ENCODE measurements at places on chromosomes 16 and 17.

DNA sequence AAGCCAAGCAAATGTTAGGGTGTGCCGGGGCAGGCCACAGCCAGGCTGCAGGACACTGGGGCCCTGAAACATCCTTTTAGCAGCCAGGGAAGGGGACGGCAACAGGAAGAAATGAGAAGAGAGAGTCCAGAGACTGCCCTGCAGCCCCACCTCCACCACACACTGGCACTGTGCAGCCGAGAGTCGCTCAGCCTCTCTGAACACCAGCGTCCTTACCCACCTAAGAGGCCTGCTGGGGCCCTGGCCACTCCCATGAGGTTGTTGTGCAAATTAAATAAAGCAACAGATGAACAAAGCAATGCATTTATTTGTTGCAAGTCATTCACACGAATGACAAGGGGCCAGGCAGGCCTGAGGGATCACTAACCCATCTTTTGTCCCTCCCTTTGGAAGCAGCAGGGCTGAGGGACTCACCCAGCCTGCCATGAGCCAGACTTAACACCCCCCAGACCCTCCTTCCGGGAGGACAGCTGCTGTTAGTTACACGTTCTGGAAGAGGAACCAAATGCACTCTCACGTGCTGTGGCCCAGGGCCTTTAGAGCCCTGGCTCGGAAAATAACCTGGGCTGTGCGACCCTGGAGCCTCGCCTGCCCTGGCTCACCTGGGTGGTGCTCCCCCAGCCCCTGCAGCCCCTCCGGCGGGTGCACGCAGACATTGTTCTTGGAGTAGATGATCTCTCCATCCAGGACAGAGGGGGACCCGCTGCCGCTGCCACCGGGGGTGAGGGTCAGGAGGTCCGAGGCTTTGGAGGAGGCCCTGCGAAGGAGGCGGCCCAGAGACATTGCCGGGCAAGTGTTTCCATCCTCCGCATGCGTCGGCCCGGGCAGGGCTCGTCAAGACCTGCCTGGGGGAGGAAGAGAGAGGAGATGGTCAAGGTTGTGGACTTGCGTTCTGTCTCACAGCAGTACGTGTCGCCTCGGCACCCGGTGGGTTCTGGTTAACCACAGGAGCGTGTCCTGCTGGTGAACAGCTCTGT is 22.6 kb downstream of the TBC1D16 start:
- DNase-seq = no peak

DNA sequence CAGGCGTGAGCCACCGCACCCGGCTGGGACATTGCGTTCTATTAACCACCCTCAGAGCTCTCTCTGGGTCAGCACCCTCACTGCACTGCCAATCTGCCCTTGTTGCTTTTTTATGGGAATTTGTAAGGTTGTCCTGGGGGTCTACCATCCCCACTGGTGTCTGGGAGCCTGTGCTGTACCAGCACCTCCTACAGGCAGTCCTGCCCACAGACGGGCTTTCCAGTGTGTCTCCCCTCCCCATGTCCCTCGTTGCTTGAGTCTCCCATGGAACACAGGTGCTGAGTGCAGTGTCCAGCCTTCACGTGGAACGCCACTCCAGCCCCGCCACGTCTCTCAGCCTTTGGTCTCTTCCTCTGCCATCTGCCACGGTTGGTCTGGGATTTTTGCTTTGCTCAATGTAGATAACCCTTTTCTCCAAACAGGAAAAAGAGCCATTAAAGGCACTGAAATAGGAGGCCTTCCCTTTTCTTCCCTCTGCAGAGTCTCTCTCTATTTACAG is 68.0 kb upstream of the CBX4 start:
- no peak for DNase-seq

GRCh38 chr17:78317794-78318400 is 42.0 kb downstream of the SOCS3 start:
- DNase-seq = no peak

DNA sequence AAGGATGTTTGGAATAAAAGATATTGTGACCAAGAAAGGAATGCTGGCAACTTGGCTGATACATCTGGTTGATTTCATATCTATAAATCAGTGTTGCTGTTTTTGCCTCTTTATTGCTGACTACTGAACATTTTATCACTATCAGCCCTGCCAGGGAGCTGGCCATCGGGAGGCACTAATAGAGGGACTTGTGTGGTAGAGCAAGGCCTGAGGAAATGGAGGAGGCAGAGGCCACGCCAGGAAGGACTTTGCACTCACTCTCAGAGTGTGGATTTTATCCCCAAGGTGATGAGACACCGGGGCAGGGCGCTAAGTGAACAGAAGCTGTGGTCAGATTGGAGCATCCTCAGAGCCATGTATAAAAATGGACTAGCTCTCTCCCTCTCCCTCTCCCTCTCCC is 9.3 kb upstream of the CYB561 start:
- no peak for DNase-seq

DNA sequence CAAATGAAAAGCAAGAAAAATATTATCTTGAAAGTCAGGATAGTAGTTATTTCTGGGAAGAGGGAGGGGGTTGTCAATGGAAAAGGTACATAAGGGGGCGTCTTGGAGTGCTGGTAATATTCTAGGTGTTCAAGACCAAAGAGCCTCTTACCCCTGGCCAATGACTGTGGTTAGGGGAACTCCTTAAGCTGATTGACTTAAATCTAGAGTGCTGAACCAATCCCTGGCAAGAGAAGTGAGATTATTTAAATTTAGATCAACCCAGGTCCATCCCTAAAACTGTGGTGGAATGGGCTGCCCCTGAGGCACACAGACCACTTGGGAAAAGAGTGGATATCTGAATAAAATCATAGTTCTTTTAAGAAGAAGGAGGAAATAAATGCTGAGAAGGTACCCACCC is 174.1 kb downstream of the COPRS start:
- DNase-seq = no peak

GRCh38 chr16:49496656-49497055 is 123.1 kb downstream of the C16orf78 start:
- DNase-seq = no peak

GRCh38 chr16:73179705-73180331 is 131.9 kb upstream of the ZFHX3 start:
- no peak for DNase-seq

DNA sequence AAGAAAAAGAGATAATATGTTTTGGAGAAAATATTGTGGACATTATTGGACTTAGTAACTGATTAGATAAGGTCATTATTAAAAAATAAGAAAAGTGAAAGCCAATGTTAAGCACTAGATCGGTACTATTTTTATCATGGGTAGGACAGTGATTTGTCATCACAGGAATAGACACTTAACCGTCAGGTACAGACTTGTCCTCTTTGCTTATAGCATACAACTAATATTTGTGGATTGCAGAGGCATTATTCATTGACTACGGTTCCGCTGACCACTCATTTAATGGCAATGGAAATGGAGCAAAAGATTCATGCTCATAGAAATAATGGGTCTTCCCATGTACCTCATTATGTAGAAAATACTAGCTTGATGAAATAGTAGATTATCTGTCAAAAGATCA is 596.3 kb upstream of the CA10 start:
- no peak for DNase-seq

DNA sequence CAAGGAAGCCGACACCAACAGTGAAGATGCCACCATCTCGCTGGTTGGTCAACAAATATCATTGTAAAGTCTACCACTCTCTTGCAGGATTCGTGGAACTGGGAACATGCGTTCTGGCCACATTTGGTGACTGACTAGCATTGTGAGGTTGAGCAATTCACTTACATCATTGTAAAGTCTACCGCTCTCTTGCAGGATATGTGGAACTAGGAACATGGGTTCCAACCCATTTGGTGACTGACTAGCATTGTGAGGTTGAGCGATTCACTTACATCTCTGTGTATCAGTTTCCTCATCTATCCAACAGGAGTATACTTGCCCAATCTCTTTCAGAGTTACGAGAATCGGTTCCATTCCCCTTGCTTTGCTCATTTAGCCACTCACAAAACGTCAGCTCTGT is 42.6 kb upstream of the RPH3AL start:
- no peak for DNase-seq

- DNase-seq = no peak
Measured at GRCh38 chr16:9976601-9977000, 205.6 kb downstream of the GRIN2A start.

- no peak for DNase-seq
Measured at GRCh38 chr16:49566432-49566831, 192.8 kb downstream of the C16orf78 start.

- DNase-seq = no peak
Measured at GRCh38 chr17:81083125-81083765, 48.3 kb downstream of the BAIAP2 start.

DNA sequence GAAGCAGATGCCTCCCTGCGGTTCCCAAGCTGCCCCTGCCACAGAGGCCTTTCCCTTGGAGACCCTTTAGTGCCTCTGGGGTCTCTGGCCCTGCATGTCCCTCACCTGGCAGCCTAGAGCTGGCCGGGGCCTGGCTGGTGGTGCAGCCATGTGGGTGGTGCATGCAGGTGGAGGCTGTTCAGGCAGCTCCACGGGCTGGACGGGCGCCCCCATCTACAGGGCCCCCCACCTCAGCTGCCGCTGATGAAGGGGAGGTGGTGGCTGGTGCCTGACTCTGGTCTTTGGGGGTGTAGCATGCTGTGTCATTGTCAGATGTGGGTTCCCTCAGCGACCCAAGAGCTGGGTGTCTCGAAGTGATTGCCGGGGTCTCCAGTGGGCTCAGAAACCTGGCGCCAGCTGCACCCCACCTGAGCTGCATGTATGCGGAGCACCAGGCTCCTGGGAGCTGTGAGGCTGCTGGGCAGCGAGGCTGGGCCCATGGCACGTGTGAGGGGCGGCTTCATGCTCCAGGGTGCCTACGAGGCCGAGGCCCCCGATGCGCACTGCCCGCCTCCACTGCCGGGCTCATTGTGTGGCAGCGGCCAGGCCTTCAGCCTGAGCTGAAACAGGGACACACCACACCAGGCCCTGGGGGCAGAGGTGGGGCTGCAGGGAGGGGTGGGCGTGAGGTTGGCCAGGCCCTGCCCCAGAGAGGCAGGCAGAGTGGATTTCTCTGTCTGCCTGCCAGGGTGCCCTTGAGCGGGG is 57.0 kb downstream of the BAIAP2 start:
- no peak for DNase-seq

DNA sequence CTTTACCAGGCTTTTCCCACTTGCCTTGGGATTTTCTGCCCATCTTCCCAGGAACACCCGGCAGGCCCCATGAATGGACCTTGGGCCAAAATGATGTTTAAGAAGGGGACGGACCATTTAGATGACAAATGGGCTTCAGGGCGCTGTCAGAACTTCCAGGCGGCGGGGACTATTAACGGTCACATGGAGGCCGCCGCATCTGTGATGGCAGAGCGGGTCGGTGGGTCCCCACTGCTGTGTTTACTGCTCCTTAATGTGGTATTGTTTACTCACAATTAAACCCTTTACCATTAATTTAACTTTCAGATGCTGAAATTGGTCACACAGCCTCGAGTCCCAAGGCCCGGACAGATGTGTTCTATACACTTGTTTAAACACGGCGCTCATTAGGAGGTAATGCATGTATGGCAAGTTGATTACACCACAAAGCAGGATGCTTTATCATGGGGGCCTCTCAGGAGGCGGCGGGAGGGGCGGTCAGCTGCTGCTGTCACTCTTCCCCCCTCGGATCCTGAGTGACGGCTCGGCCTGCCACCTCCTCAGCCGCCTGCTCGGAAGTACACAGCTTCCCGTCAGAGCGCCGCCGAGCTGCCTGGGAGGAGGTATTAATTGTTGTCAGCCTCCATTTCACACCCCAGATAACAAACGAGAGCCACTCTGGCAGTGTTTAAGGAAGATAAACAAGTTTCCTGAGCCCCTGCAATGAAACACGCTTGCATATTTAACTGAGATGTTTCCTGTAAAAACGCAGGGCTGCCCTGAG is 83.9 kb upstream of the IRX3 start:
- no peak for DNase-seq

DNA sequence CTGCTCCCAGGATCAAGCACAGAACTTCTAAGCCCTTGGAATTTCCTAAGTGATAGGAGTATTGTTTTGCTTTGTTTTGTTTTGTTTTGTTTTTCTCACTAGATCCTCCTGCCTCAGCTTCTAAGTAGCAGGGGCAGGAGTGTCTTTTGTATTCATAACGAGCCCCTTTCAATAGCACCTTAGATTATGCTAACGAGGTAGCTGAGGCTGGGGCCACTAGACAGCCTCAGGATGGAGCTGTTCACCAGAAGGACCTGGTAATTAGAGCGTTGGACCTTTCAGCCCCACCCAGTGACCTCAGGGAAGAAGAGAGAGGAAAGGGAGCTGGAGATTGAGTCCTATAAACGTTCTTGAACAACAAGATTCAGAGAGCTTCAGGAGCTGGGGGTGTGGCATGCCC is 43.6 kb downstream of the IKZF3 start:
- DNase-seq = no peak

GRCh38 chr17:76844846-76845245 is 23.4 kb upstream of the MGAT5B start:
- no peak for DNase-seq

GRCh38 chr17:41178341-41178740 is 320 bp upstream of the KRTAP4-2 start:
- no peak for DNase-seq

- DNase-seq = no peak
Measured at GRCh38 chr16:50455288-50455845, 86.6 kb upstream of the BRD7 start.

GRCh38 chr16:69531988-69532387 is 33.8 kb upstream of the NFAT5 start:
- no peak for DNase-seq

DNA sequence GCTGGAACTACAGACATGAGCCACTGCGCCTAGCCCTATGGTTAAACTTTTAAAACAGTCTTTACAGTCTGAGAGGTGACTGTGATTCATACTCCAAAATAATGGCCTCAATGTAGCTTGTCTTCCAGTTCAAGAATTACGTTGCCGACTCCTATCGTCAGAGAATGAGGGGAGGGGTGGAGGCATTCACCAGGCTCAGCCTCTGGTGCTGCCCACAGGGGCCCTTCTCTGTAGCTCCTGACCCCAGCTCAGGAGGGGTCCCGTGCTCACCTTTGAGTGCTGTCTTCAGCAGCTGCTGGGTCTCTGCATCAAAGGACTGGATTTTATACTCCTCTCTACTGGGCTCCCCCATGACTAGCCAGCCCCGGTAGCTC is 1.2 kb downstream of the MIF4GD start:
- DNase-seq = no peak

- DNase-seq = no peak
Measured at GRCh38 chr16:55100100-55100499, 169.4 kb downstream of the IRX5 start.

DNA sequence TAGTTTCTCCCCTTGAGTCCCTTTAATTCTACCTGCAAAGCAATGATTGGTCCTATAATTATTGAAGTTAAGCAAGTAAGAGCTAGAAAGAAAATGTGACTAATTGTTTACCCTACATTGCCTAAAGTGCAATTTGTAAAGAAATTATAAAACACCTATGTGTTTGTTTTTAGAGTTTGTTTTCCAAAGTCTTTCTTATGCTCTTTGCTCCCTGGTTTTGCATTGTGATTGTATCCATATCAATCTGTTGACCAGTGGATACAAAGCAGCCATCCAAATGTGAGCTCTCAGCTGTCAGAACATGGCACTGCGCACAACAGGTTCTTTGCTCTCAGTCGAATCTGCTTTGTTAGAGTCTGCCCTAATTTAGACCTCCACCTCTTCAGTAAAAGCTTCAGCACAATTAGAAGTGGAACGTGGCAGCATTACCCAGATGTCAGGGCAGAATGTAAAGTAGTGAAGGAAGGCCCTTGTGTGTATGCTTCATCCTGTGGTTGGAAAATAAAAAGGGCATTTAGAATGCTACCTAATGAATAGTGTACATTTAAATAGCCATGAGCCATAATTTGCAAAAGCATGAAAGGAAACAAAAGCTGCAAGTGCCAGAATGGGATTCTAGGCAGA is 70.5 kb downstream of the AATF start:
- peak; percentile 76 for DNase-seq

- no peak for DNase-seq
Measured at GRCh38 chr17:81526662-81527571, 1.3 kb upstream of the FSCN2 start.

Data from NCI-H1436 treated with DMSO at 0.1 percent for 48 hours (cell line).